ENCODE measurements at places on chromosomes 13 and 19.

GRCh38 chr13:109840201-109840892 is 54.0 kb upstream of the IRS2 start:
- no peak for DNase-seq

GRCh38 chr19:4071610-4072009 is 4.9 kb upstream of the ZBTB7A start:
- DNase-seq: no peak

GRCh38 chr19:41918653-41919244 is 9.5 kb downstream of the ERFL start:
- no peak for DNase-seq

GRCh38 chr13:109209526-109209925 is 576.9 kb downstream of the IRS2 start:
- no peak for DNase-seq

- no peak for DNase-seq
Observed at GRCh38 chr13:66117563-66117962, 1112.6 kb downstream of the PCDH9 start.

GRCh38 chr13:42808341-42808940 is 27.1 kb downstream of the FAM216B start:
- no peak for DNase-seq

- DNase-seq: no peak
Observed at GRCh38 chr13:33931397-33932311, 113.7 kb downstream of the RFC3 start.

- no peak for DNase-seq
Observed at GRCh38 chr19:17296976-17297375, 6.2 kb downstream of the ABHD8 start.
